Spinal cord (tissue), 10 donors: ENCODE measurements at places on chromosomes 2 and 18. TPM values are rescaled to one million over a fixed set of nuclear protein-coding genes. Genes with fewer than 3 reads are reported as not detected.

DNA sequence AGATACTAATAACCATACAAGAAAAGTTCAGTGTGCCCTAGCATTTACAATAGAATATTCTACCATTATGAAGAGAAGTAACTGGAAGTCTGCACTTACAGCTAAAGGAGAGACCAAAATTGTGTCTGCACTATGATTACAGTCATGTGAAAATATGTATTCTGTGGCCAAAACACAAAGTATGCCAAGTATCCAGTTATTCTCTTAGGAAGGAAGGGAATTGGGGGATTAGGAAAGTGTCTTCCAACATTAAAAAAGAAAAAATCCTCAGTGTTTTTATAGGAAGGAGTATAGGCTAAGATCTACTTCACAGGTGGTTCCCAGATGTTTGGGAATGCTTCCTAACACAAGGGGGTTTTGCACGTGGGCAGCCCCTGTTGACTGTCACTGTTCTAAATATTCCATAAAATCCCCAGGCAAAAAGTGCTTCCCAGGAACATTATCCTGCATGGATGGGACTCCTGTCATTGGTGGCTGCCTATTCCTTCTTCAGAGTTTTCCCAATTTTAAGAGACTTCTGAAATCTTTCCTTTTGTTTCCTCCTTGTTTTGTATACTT, 180.2 kb upstream of the KLHL29 start:
- DNase-seq = no peak

- DNase-seq = no peak
Observed at GRCh38 chr2:126600742-126601141, 55.2 kb upstream of the GYPC start.

GRCh38 chr2:14951569-14952285, 319.2 kb downstream of the LRATD1 start:
- DNase-seq = no peak

The ST8SIA3 gene
- total RNA-seq = 38.1 TPM

- no peak for DNase-seq
Observed at GRCh38 chr2:120452131-120452530, 106.2 kb downstream of the INHBB start.

The FAP gene
- 27.6 TPM for total RNA-seq

The SH2D6 gene
- total RNA-seq = 1.2 TPM

GRCh38 chr2:167764772-167765341, 482.5 kb downstream of the STK39 start:
- no peak for DNase-seq
